Stimulated activated CD4-positive, alpha-beta T cell treated with anti-CD3 and anti-CD28 coated beads, Interleukin-1b, Interleukin-23, amount 100 ng/mL, for 48 hours (primary cell): ENCODE measurements at places on chromosomes 5 and 9.

DNA sequence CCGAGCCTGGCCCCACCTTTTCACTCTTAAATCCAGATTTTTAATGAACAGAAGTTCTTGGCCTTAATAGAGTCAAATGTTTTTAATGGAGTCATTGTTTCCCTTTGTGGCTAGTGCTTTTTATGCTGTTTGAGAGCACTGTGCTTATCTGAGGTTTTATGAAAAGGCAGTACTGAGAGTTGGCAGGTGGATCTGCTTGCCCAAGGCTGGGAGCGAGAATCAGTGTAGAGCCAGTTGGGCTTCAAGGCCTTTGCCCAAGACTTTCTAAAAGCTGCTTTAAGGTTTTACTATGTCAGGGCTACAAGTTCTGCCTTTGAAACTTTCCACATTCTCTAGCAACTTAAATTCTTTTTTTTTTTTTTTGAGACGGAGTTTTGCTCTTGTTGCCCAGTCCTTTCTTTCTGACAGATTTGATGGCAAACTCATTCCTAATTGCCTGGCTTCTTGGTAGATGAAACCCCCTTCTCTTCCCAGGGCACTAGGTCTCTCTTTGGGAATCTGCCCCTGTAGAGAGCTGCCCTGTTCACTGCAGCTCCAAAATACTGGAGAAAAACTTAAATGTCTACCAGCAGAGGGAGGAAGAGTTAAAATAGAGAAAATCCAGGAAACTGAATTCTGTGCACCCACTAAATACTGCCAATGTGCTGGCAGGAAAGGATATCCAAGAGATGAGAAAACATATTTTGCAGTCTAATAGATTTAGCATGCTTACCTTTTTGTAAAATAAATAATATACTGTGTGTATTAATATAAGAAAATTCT is 36.9 kb upstream of the CDK20 start:
- DNase-seq = no peak

DNA sequence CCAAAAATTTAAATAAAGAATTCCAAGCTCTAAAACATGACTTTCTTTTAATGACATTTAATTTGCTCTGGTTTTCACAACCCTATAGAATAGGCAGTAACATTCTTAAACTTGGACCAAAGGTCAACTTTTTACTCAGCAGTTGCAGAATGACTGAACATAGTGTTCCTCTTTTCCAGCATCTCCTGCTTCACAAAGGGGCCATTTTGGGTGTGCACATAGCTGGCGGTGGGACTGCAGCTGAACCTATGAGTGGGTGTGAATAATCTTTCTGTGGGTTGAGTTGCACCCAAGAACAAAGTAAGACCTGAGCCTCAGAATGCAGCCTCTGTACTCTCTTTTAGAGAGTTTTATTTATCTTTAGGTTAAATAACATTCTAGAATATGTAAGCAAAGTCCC is 96.9 kb upstream of the HAPLN1 start:
- no peak for DNase-seq

- DNase-seq = no peak
Observed at GRCh38 chr5:123696921-123697341, 185.0 kb downstream of the CSNK1G3 start.

GRCh38 chr9:72133365-72134035 is 15.7 kb upstream of the GDA start:
- no peak for DNase-seq

DNA sequence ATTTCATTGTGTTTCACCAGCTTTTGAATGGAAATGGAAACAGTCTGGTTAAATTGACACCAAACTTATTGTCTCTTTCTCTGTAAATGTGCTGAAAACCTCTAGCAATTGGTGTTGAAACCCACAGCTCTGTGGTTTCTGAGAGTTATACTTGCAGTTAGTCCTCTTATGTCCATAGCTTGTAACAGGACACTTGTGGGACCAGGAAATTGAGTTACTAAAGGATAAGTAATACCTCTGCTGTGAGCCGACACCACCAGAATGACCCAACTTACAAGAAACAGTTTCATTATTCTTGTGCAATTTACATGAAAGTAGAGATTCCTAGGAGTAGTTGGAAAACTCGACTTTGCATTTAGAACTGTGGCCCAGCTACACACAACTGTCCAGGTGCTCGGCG is 191.5 kb downstream of the CFAP90 start:
- no peak for DNase-seq

DNA sequence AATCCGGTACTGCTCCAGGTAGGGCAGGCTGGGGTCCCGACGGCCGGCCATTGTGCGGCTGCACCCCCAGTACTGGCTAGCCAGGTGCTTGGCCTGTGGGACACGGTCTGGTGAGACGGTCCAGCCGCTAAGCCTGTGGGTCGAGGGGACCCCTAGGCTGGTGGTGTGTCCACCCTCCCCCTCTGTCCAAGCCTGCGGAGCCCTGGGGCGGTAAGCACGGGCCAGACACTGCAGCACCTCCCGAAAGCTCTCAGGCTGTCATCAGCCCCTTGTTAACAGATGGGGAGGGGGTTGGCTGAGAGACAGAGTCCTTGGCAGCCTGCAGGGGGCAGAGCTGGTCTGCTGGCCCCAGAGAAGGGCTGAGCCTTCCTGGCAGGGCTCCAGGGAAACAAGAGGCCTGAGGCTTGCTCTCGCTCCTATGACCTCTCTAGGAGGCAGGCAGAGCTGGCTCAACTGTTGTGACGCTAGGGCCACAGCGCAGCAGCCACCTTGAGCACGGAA is 11.8 kb upstream of the MRNIP start:
- DNase-seq = no peak

DNA sequence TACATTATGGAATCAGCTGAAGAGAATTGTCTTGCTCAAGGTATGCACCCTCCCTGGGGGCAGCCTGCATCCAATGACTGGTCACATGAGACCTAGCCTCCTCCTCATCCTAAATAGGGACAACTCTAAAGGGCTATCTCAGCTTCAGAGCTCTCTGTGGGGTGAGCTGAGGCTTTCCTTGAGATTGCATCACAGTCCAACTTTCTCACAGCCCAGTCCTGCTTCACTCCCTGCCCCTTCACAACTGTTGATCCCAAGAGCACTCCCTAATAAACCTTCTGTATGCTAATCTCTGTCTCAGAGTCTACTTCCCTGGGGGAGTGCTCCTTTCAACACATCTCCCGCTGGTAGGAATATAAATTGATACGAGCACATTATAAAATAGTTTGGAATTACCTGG is 44.1 kb upstream of the ERBIN start:
- DNase-seq = no peak

DNA sequence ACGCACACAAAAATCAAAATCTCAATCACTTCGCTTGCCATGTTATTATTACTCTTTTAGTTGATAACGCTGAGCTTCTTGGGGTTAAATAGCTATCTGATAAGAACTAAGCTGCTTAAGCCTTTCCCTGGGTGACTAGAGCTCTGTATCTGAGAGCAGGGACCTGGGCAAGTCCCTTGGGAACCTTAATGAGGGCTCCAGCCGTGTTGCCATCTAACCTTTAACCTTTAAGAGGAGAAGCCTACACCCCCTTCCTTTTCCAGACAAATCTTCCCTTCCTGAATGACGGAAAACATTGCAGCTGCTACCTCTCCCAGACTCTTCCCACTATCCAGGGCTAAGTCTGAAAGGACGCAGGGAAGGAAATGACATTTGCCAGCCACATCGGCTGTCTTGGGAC is 216.5 kb upstream of the RAI14 start:
- DNase-seq = no peak

DNA sequence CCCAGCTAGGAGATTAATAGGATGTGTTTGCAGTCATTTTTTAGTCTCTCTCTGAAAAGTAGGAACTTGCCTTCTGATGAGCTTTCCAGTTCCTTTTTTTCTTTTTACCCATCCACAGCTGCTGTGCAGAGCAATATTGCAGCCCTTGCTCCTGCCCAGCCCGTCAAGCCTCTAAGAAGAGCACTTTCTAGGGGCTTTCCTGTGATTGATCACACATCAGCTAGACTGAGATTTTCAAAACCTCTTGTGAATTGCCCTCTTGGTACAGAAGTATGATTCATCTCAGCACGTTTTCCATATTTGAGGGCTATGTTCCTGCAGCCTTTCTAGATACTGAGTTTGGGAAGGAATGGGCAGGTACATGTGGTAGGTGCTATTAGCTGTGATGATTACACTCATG is 93.9 kb downstream of the GALNT10 start:
- no peak for DNase-seq

GRCh38 chr9:123825342-123826060 is 104.4 kb downstream of the DENND1A start:
- DNase-seq = no peak

DNA sequence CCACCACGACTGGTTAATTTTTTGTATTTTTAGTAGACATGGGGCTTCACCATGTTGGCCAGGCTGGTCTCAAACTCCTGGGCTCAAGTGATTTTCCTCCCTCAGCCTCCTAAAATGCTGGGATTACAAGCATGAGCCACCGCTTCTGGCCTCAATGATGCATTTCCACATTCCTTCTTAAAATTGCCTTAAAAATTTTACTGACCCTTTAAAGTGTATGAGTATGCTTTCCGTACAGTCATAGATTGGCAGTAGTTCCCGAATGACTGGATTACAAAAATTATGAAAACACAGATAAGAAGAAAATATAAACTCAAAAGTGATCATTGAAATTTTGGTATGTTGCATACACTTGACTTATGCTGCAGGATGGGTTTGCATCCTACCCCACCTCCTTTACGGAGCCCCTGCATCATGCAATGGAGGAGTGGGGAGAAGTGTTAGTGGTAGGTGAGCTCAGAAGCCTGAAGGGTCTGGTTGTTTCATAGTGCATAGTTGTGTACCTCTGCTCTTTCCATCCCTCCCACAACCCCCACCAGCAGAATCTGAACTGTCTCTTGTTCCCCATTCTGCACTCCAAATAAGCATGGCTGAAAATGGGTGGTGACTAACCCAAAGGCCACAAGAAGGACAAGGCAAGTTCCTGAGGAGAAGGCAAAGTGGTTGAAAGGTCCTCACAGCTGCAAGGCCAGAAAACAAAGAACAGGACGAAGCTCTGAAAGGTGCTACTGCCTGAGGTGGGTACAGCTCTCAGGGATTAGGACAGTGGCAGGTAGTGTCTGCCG is 26.8 kb downstream of the ANKRD55 start:
- no peak for DNase-seq

DNA sequence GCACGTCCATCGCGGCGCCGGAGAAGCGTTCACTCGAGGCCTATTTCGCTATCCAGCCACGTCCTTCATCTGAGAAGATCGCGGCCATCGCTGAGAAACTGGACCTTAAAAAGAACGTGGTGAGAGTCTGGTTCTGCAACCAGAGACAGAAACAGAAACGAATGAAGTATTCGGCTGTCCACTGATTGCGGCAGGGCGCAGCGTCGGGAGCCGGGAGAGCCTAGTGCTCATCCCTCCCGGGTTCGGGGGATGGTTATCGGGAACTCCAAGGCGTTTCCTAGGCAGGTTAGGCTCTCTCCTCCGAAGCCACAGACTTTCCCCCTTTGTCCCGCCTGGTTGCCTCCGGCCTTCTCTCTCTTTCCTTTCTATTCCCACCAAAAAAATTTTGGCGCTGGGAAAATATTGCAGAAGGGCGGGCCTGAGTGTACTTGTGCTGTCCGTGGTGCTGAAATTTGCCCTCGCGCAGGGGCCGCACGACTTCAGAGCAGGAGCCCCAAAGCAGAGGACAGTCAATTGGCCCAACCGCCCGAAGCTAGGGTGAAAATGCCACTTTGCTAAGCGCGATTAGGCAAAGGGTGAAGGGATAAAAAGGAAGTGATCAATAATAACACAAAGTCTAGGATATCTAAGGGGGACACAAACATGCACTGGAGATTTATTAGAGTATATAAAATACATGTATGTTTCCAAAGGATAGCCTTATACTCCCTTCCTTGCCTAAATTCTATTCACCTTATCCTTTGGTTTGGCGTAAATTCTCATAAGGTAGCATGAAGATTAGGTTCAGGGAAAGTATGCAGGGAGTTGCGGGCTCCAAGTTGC is 1.8 kb downstream of the POU4F3 start:
- DNase-seq = peak; percentile 27

- DNase-seq = peak; percentile 52
Observed at GRCh38 chr9:70411121-70411929, 3.1 kb downstream of the KLF9 start.

DNA sequence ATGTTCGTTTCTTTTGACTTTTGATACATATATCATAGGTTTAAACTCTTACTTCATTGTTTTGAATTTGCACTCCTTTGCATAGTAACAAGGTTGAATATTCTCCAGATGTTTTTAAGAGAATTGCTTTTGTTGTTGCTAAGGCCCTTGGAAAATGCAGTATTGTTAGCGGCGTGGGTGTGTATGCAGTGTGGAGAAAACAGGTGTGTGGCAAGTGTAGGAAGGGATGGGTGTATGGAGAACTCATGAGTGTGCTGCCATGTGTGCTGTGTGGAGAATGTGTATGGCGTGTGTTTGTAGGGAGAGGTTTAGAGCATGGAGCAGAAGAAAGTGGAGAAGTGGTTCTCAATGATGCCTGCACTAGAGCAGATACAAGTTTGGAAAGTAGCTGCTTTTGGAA is 87.3 kb downstream of the WWC1 start:
- no peak for DNase-seq

- DNase-seq = no peak
Observed at GRCh38 chr9:112856200-112856599, 34.5 kb downstream of the SLC46A2 start.

- DNase-seq = no peak
Observed at GRCh38 chr9:134068744-134069479, 1.1 kb upstream of the BRD3 start.

DNA sequence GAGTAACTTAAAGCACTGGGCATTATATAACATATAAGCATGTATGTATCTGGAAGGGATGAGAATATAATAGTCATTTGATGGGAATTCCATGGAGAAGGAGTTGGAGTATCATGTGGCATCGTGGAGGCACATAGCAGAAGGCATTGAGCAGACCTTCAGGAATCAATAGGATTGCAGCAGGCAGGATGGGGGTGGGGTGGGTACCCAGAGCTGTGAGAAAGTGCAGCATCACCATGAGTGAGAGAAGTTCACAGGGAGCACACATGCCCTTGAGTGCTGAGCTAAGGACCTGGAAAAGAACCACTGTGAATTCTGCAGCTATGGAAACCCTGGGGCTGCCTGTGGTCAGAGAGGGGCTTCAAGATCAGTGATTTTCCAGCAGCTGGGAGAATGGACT is 57.3 kb downstream of the MED10 start:
- DNase-seq = no peak

- no peak for DNase-seq
Observed at GRCh38 chr9:127263237-127263636, 1.3 kb upstream of the GARNL3 start.

DNA sequence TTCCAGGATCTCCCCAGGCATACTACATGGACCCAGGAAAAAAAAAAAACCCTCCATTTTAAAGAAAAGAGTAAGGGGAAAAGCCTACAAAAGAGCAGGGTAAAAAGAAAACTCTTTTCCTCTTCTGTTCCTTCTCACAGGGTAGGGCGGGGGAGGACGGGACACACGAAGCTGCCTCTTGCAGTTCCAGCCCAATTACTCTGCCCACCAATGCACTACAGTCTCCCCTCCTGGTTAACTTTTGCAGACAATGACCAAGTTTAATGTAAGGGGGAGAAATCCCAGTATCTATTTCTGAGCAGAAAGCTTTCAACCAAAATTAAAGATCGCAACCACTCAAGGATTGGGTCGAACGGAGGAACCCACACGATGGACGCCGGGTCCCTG is 1.3 kb downstream of the BRD3 start:
- DNase-seq = no peak
